ENCODE measurements at places on chromosomes 7 and 10. TPM values are rescaled to one million over a fixed set of nuclear protein-coding genes. Genes with fewer than 3 reads are reported as not detected.

DNA sequence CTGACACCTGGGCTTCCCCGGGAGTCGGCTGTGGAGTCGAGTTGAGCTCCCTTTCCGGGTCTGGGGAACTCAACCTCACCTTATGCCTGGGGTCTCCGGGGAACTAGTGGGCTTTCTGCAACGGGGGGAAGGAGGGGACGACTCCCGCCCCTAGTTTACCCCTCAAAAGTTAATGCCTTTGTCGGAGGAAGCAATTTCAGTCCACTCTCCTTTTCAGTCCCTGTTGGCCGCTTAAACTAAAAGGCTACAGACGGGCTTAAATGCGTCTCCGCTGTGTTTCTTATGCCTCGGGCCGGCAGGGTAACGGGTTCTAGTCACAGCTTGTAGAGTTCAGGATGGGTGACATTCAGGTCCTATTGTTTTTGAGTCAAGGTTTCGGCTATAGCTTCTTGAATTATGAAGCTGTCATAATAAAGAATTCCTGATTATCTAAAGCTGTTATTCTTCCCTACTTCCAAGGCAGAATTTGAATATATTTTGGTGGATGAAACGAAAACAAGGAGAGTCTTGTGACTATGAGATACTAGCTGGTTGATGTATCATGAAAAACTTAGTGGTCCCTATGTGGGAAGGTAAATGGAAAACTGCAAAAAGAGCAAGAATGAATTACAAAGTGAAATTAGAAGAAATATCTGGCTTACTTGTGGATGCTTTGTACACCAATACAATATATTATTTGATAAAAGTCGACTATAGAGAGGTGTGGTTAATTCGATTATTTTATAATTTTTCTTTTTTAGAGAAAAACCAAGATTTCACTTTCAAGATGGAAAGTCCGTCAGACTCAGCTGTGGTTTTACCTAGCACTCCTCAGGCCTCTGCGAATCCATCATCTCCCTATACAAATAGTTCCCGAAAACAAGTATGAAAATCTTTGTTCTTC is 495 bp downstream of the SFR1 start:
- no peak for DNase-seq

Gene TWIST1
- total RNA-seq = 10.6 TPM

DNA sequence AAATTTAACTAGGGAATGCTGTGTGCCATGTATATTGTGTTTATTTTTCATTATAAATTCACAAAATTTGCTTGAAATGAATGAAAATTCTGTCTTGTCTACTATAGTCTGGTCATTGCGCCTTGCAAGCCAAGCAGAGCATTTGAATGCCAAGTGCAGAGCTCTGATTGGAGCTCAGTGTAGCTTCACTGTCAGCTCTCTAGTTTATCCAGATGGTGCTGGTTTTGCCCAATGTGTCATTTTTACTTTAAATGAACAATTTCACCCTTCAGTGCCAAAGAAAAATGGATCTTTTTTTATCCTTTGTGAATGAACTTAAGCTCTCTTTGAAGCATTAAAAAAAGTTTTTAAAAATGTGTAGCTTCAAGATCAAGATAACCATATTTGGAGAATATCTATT is 225.6 kb upstream of the CACNA2D1 start:
- DNase-seq = no peak

Gene GCC1
- total RNA-seq = 27.7 TPM

GRCh38 chr10:33248638-33249037 is 85.8 kb downstream of the NRP1 start:
- DNase-seq = no peak

GRCh38 chr7:11207565-11207964 is 233.9 kb downstream of the PHF14 start:
- DNase-seq = no peak

GRCh38 chr7:16753102-16753931 is at the start of gene TSPAN13:
Gene TSPAN13 (plus strand): TSS chr7:16753755. CDS start chr7:16753968, 213 bp downstream.
- peak; percentile 79 for DNase-seq

Gene CUZD1
- 2.7 TPM for total RNA-seq

Gene CRTAC1
- 5.1 TPM for total RNA-seq

DNA sequence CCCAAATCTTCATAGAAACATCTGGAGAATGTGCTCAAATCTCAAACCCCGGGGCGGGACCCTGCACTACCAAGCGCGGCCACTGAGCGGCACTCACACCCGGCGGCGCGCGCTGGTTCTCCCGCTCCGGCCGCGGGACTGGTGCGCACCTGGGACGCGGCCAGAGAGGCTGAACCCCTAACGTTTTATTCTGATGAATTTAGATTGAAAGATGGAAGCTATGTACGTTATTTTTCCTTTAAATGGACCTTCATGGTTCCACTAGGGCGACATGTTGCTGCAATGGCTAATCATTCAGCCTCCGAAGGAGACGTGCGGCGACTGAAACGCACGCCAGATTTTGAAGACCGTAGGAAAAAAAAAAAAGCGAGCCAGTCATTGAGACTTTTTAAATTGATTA is 107.0 kb upstream of the INSIG1 start:
- no peak for DNase-seq

DNA sequence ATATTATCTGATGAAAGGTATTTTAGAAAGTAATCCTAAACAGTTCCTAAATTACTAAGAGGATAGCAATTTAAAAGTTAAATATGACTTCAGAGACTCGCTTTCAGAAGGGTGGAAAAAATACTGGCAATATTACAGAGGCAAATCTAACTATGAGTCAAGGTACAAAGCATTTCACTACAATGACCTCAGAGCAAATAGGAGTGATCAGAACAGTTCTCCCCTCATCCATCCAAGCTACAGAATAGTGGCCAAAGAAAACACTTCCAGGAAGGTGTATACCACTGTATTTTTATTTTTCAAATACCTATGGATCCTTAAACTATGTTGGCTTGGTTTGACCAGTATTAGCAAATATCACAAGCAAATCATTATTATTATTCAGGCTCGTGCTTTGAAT is 112.8 kb upstream of the ODAD2 start:
- DNase-seq = no peak

DNA sequence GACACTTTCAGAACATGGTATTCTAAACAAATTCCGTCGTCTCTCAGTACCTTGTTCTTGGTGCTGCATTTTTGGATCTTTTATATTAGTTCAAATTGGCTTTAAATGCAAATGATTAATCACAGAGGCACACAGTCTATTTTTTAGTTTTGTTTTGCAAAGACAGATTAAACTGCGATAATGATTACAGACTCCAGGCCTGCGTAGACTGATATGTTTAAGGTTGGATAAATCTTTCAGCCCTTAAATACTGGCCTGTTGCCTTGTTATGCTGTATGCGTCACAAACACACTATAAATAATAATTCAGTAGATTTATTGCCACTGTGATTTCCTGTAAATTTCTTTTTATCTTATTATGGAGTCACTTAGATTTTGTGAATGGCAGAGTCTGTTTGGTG is 19.3 kb downstream of the CACNB2 start:
- DNase-seq = no peak

GRCh38 chr7:83267141-83267631 is 104.5 kb upstream of the PCLO start:
- DNase-seq = no peak

- no peak for DNase-seq
Observed at GRCh38 chr10:77028042-77028441, 609.6 kb downstream of the KCNMA1 start.

Gene SLC29A3
- total RNA-seq = 2.8 TPM

Gene SLC13A4
- total RNA-seq = 0.60 TPM

DNA sequence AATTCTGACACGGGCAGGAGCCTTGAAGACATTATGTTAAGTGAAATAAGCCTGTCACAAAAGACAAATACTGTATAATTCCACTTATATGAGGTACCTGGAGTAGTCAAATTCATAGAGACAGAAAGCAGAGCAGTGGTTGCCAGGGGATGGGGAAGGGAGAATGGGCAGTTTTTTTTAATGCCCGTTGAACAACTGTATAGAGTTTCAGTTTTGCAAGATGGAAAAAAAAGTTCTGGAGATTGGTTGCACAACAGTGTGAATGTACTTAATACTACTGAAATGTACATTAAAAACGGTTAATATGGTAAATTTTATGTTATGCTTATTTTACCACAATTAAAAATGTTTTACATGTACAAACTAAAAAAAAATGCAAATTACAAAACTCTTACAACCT is 63.6 kb upstream of the EFCAB10 start:
- no peak for DNase-seq

Gene BMPER
- total RNA-seq = 1.5 TPM

Gene TMEM229A
- total RNA-seq = not detected

DNA sequence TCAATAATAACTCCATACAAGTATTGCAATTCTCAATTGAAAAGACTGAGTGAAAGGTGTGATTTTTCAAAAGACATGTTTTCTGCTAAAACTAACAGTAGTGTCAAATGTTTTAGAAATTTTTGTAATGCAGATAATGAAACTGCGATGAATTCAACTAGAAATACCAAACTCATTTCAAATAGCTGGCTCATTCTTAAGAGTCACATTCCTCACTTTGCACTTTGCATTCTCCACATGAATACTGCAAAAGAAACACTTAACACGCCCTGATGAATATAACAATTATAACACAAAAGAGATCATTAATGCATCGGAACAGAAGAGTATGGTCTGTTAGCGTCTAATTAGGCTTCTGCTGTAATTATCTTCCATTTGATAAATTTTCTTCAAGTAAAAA is 15.5 kb upstream of the TSPAN12 start:
- DNase-seq = no peak

DNA sequence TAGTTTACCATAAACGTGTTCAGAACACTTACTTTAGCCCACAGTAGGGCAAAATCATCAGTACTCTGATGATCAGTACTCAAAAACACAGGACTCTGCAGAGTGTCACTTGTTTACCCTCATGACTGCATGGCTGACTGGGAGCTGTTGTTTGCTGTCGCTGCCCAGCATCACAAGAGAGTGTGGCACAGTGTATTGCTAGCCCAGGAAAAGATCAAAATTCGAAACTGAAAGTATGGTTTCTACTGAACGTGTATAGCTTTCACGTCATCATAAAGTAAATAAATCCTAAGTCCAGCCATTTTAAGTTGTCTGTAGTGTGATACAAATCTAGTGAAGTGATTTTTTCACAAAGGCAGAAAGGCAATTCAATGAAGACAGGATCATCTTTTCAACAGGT is 184.6 kb downstream of the RAMP3 start:
- DNase-seq = no peak

DNA sequence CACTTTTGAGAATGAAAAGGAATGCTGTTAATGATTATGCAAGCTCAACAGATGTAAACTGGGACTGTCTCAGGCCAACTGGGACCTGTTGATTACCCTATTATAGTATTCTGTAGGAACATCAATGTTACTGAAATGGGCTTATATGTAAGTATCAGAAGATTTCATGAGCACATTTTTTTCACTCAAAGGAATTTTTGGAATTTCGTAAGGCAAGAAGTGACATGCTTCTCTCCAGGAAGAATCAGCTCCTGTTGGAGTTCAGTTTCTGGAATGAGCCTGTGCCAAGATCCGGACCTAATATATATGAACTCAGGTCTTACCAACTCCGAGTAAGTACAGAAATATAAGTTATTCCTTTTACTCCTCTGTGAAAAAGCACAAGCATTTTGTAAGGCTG is 19.2 kb downstream of the NIPSNAP2 start:
- no peak for DNase-seq

Gene CPA4
- 116 TPM for total RNA-seq

GRCh38 chr7:45176091-45176490 is 18.5 kb downstream of the RAMP3 start:
- peak; percentile 46 for DNase-seq

GRCh38 chr10:47300429-47300931 is 483 bp downstream of the GDF10 start:
- no peak for DNase-seq

Gene PKD2L1
- not detected for total RNA-seq

Gene IDI2
- total RNA-seq = not detected

Gene PAOX
- total RNA-seq = 23.4 TPM

Gene EN2
- 0.56 TPM for total RNA-seq

GRCh38 chr7:100696123-100696521 is 2.1 kb upstream of the GIGYF1 start:
- DNase-seq = no peak

Gene ATG9B
- 180 TPM for total RNA-seq

DNA sequence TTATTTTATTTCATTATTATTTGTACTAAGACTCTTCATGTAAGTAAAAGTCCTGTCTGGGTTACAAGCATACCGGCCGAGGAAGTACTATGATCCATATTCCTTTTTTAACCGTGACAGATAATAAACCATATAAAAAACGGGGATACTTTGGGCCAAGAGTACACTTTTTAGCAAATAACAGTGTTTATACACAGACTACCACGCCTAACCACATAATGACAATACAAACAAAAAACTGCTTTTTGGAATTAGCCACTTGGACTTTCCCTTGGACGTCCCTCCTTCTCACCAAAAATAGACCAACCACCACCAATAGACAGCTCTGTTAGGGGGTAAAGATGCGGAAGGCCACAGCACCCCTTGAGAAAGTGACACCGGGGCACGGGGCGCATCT is 800 bp downstream of the MINDY3 start:
- DNase-seq = no peak

DNA sequence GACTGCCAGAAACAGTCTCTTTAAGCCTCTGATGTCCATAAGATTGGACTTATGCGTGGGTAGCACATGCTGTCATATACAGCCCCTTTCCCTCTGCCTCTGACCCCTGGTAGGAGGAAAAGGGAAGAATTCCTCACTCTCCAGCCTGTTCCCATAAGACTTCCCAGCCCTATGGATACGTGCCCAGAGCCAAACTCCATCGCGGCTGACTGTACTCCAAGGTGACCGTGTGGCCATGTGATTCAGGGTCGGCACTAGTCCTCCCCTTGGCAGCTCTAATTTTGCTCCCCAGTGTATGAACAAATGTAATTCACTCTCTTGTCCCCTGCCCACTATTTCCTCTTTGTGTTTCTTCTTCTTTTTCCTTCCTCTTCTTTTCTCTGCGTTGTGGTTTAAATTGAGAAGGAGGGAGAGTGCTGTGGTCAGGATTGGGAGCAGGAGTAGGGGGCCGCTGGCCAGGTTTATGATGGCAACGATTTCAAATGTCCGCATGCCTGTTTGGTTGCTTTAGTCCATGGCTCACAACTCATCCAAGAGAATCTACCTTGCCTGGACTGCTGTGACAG is 43.8 kb downstream of the PRLHR start:
- DNase-seq = no peak

GRCh38 chr10:122044713-122045112 is 55.8 kb downstream of the TACC2 start:
- DNase-seq = no peak

Gene CLRN3
- not detected for total RNA-seq

- peak; percentile 81 for DNase-seq
Observed at GRCh38 chr10:69629897-69630650, at the start of gene FAM241B. Gene FAM241B (plus strand): TSS chr10:69630247. CDS start chr10:69631744, 1,497 bp downstream.

Gene GSTO2
- total RNA-seq = 26.1 TPM

Gene SSC4D
- 0.95 TPM for total RNA-seq

DNA sequence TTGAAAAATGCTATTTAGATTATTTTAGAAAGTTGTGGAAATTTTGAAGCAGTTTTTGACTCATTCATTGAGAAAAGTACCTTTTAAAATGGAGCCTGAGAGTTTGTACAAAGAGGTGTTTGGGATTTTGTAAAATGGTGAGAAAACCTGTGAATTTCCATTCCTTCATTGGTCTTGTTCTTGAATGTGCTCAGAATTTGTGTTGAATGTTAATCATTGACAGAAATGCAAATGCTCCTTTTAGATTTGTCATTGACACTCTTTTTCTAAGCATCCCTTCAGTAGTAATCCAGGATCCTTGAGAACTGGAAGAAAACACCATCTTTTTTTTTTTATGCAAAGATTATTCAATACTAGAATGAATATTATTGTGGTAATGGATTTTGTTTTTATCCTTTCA is 74.8 kb downstream of the LCOR start:
- DNase-seq = no peak

Measured in suprapubic skin (tissue), 4 donors.